ENCODE measurements at places on chromosomes 12 and 14. TPM values are rescaled to one million over a fixed set of nuclear protein-coding genes. Genes with fewer than 3 reads are reported as not detected.

- no peak for DNase-seq
These were observed 115.2 kb downstream of the BMP4 start for GRCh38 chr14:53841109-53842099.

DNA sequence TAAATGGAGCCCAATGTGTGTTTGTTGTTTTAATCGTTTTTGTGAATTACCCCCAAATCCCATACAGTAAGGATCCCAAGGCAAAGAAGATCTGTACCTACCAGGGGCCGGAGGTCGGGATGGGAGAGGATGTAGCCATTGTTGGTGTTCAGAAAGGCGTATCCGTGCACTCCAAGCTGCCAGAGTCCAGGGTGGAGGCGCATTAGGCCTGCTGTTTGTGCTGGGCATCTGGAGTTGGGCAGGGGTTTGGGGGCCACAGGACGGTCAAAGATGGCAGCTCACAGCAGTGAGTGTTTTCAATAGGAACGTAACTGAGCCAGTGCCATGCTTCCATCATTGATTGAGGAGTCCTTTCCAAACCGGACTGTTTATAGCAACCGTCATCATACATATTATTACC is 40.2 kb downstream of the CACNA2D4 start:
- DNase-seq = no peak

- peak; percentile 7 for DNase-seq
These were observed 81.1 kb downstream of the ESR2 start for GRCh38 chr14:64213086-64213485.

GRCh38 chr12:108918960-108919642 is 39.2 kb downstream of the DAO start:
- no peak for DNase-seq

GRCh38 chr12:45427042-45427441 is 211.1 kb downstream of the ANO6 start:
- no peak for DNase-seq

Gene ADGRD1
- 7.9 TPM for total RNA-seq

- DNase-seq = peak; percentile 34
These were observed 10.0 kb downstream of the TMCC3 start for GRCh38 chr12:94640134-94640928.

Gene TCTN1
- 44.3 TPM for total RNA-seq

- DNase-seq = no peak
These were observed 498.7 kb downstream of the TMEM121 start for GRCh38 chr14:106024983-106025604.

GRCh38 chr14:96103560-96104460 is 64.6 kb downstream of the C14orf132 start:
- DNase-seq = no peak

GRCh38 chr12:27142101-27142721 is 59.8 kb upstream of the C12orf71 start:
- DNase-seq = peak; percentile 85

Gene BHLHE41
- total RNA-seq = 1.6 TPM

GRCh38 chr12:113208041-113208934 is 13.0 kb upstream of the TPCN1 start:
- DNase-seq = peak; percentile 30

Gene DNAJC22
- total RNA-seq = 2.5 TPM

DNA sequence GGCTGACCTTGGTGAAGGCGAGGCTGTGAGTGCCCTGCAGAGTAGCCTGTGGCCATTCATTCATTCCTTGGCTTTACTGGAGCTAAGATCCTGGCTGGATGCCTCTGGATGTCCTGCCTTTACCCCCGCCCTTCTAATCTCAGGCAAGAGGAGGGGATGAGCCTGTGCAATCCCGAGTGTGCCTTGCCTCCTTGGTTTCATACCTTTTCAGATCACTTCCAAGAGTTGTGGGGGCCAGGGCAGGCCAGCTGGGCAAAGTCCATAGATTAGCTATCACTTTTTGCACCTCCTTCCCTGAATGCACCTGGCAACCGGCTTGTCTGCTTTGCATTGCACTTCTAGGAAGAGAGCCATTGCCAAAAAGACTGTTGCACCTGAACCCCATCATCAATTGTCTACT is 1.5 kb downstream of the VRTN start:
- no peak for DNase-seq

Gene BLOC1S1
- 47.6 TPM for total RNA-seq

Gene BCL11B
- not detected for total RNA-seq

GRCh38 chr14:93963692-93964091 is 12.7 kb downstream of the ASB2 start:
- DNase-seq = no peak

Gene SLCO1B1
- not detected for total RNA-seq

DNA sequence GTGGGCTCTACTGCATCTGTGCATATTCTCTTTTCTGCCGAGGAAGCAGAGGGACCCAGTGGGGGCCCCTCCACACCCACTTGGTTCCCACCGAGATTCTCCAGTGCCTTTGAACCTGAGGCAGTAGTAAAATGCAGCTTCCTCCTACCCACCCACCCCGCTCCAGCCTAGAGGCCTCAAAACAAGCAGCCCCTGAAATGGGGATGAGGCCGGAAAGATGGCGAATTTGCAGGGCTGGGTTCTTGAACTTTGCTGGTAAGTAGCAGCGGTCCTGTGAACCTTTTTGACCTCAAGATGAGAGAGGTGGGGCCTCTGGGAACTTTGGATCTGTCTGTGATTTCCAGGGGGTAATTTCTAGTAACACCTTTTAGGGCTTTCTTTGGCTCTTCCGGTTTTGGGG is 15.4 kb downstream of the PLEKHG3 start:
- DNase-seq = no peak

DNA sequence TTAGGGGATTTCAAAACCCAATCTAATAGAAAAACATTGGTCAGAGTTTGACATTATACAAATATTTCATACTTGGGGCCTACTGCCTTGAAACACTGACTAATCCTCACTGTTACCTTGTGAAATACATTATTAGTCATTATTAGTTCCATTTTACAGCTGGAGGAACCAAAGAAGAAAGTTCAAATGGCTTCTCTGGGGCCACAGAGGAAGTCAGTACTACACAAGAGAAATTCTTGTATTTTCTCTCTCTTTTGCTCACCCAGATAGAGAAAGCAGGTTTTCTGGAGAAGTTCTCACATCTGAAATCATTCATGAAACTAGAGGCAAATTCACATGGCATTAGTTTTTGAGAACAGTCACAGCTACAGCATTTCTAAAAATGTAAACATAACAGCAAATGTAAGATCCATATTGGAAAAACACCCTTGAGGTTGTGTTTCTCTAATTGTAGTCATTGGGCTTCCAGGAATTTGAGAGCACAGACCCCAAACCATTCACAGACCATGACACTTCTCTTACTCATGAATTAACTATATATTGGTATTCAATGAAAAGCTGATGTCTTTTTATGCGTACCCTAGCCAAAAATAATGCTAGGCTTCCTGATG is 83.0 kb downstream of the LLPH start:
- DNase-seq = peak; percentile 83

- no peak for DNase-seq
These were observed 879.7 kb downstream of the GALC start for GRCh38 chr14:87113286-87113685.

DNA sequence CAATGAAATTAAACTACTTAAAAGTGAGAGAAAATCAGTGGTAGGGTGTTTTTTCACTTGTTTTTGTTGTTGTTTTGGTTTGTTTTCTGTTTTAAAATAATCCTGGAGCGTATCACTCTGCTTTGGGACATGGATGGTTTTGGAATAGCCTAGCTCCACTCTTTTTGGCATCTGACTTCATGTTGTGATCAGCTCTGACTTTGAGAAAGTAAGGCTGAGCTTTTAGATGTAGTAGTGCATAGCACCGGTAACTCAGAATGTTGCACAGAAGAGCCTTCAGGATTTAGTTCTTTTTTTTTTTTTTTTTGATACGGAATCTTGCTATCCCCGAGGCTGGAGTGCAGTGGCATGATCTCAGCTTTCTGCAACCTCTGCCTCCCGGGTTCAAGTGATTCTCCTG is 8.1 kb downstream of the TRAFD1 start:
- no peak for DNase-seq

Gene NCOR2
- total RNA-seq = 66.0 TPM

DNA sequence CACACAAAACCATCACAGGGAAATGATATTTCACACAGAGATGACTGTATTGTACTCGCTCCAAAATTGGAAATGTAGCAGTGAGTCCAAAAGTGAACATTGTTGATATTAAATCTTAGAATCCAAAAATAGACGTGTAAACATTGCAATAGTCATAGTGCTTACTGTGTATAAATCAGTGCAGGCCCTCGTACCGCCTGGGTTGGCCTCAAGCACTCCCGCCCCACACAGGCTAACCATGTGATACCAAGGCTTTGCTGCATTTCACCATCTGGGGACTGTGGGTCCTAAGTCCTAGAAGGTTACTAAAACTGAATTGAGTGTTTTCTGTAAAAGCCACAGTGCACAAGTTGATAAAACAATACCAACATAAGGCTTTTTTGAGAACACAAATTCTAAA is 107.3 kb downstream of the PPP2R5E start:
- DNase-seq = peak; percentile 78

DNA sequence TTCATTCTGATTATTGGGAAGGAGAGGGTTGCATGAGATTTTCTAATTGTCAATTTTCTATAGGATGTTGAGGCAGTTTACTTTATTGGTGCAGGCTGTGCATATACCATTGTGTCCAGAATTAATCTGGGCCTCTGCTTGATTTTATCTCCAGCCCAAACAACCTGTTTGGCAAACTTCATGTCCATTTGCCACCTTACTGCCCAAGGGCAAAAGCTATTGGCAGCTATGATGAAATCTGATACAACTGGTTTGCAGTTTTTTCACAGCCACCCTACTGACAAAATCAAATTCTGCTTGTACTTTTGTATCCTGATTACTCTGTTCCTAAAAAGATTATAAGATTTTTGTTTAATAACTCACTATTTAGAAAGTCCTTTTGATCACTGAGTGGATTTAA is 789.2 kb upstream of the FBXO33 start:
- no peak for DNase-seq

Gene IFI27L1
- total RNA-seq = 14.2 TPM

DNA sequence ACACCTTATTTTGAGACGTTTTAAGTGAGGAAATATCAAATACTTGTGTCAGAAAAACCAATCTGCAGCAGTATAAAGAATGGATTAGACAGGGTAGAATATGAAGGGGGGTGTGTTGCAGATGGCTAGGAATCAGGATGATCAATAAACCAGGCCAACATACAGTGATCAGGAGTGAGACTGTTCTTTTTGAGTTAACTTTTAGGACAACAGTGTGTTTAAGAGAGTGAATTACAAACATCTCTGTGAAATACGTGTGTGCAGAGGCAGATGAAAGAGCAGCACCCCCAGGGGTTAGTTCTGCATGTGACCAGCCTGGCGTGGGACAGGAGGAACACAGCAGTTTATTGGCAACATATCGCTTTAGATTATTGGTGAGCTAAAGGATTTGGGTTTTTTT is 10.6 kb upstream of the NRDE2 start:
- DNase-seq = no peak

Gene KSR2
- not detected for total RNA-seq

DNA sequence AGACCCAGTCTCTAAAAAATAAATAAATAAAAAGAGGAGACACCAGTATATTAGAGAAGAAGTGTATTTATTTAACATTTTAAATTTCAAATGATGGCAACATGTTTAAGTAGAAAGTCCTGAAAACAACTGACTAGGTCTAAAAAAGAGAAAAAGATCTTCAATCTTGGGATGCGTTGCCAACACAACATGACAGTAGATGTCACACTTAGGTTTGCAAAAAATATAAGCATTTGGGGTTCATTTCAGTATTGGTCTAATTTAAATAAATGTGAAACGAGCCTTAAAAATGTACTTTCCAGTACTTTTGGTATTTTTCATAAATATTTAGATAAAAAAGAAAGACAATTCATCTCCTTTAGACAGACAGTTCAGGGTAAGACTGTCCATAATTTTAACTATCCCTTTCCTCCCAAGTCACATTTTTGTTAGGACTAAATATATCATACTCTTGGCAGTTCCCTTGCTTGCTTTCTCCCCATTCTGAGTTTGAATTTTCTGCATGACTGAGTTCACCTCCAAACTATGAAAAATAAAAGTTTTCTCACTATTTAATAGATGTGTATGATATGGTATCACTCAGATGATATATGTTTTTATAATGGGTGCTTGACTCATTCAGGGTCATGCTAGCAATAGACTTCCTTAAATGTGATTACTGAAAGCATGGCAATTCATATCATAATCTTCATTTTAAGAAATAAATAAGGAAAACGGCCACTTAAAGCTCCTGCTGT is 4.3 kb downstream of the C14orf93 start:
- peak; percentile 19 for DNase-seq

- no peak for DNase-seq
These were observed 151.7 kb upstream of the AMIGO2 start for GRCh38 chr12:47231456-47231855.

DNA sequence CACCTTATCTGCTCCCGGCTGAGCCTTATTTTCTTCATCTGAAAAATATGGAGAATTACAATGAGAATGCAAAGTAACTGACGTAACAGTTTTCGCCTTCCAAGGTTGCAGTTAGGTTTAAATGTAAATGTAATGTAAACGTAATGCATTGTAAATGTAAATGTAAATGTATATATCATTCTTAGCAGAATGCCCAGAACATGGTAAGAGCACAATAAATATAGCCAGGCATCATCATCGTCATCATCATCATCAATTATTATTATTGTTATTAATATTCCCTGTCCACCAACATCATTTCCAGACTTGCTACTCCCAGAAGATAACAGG is 770.0 kb downstream of the MED13L start:
- DNase-seq = no peak

- DNase-seq = no peak
These were observed 136.2 kb downstream of the STXBP6 start for GRCh38 chr14:24913746-24914145.

GRCh38 chr12:27277846-27278260 is 33.8 kb downstream of the STK38L start:
- peak; percentile 88 for DNase-seq

Gene GLIPR1L1
- not detected for total RNA-seq

Gene LTB4R
- total RNA-seq = 2.4 TPM

- DNase-seq = peak; percentile 42
These were observed 398.1 kb downstream of the NOVA1 start for GRCh38 chr14:26199590-26200370.

Gene CCDC196
- total RNA-seq = not detected

- peak; percentile 3 for DNase-seq
These were observed 838.2 kb upstream of the MGAT4C start for GRCh38 chr12:87094356-87094755.

DNA sequence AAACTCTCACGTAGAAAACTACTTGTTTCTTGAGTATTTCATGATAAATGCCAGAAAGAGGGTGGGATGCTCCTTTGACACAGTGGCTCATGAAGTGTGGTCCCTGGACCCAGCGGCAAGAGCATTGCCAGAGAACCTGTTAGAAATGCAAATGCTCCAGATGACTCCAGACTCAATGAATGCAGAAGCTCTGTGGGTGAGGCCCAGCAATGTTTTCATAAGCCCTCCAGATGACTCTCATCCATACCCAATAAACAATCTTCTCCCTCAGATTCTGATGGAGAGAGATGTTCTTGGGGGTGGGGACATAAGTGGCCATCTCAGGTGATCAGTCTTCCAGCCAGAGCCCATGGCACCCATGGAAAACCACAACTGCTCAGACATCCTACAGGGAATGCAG is 88.9 kb downstream of the SMOC1 start:
- DNase-seq = no peak

All from GM23248 (cell line).